ENCODE measurements at places on chromosomes 1 and 21. TPM values are rescaled to one million over a fixed set of nuclear protein-coding genes. Genes with fewer than 3 reads are reported as not detected.
A peak's percentile ranks its signal among the peaks of the same experiment; 100 is the strongest.

GRCh38 chr1:181742426-181742825 lies 259.1 kb downstream of the CACNA1E start:
- no peak for DNase-seq

DNA sequence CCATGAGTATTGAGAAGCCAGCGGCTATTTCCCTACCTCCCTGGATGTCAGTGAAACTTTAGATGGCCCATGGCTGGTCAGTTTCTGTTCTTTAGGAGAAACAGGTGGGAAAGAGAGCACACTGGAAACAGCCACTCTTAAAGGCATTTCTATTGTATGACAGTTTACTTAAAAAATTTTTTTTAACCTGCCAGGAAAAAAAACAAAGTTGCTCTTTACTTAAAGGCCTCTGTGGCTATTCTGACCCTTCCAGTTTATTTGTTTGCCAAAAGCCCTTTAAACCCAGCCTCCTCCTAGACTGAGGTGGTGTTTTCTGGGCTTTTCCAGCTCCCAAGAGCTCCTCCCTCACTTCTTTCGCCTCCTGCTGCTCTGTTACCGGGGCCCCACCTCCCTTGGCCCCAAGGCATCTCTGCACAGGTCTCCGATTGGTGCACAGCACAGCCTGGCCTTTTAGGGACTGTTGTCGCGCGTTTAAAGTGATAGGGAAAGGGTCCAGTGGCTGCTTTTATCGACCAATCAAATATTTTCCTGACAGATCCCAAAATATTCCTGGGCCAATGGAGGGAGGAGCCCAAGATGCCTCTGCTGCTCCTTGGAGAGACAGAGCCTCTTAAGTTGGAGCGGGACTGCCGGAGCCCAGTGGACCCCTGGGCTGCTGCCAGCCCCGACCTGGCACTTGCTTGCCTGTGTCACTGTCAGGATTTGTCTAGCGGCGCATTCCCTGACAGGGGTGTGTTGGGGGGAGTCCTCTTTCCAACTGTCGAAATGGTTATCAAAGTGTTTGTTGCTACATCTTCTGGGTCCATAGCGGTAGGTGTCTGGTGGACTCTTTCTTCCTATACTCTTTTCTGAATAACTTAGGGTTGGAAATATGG lies at the start of gene SH3BGR:
SH3BGR (plus strand) TSS at position 639 of the 875 bp plus-strand sequence; CDS start at position 766, 127 bp downstream.
- DNase-seq = no peak

DNA sequence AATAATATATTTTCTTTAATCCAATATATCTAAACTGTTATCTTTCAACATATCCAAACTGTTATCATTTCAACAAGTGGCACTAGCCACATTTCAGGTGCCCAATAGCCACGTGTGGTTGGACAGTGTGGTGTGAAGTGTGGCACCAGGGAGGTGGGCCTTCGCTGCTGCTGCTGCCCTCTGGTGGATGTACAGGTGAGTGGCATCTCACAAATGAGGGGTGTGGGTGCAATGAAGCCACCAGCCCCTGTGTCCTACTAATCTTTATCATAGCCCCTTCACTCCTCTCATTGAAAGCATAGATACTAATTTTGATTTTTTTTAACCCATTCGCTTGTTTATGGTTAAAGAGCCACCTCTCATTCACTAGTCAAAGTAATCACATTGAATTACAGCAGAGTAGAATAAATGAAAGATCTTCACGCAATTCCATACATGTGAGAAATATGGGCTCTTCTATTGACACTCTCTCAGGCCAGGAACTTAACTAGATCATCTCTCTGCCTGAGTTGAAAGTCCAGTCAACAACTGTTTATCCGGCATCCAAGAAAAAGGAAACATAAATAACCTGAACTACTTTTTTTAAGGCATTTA lies 499.2 kb downstream of the OMA1 start:
- peak; percentile 39 for DNase-seq

DNA sequence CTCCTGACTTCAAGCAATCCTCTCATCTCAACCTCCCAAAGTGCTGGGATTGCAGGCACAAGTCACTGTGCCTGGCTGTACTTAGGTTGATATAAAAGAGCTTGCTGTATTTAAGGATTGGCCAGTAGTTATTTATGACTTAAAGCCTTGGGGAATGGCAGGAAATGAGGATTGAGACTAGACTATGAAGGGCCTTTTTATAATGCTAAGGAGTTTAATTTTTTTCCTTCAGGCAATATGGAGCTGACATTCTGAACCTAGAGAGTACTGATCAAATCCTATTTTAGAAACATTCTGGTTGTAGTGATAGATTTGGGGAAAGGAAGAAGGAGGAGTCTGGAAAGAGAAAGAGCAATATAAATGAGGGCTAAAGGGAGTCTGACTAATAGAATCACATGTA lies 44.7 kb downstream of the MSH4 start:
- no peak for DNase-seq

DNA sequence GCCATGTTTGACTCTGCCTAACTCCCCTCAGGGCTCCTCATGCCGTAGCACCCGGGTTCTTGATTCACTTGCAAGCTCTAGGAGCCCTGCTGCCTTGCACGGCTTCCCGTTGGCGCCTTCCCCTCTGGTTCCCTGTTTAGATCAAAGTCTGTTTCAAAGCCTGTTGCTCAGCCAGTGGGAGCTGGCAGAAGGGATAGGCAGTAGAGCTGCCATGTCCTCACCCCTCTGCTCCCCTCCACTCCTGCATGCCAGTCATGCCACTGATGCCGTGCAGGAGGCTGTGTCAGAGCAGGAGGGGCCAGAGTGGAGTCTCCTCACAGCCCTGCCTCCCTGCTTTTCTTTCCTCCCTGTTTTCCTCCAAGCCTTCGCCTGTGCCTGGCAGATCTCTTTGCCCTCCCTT lies 26.5 kb downstream of the HMGCS2 start:
- DNase-seq = no peak

DNA sequence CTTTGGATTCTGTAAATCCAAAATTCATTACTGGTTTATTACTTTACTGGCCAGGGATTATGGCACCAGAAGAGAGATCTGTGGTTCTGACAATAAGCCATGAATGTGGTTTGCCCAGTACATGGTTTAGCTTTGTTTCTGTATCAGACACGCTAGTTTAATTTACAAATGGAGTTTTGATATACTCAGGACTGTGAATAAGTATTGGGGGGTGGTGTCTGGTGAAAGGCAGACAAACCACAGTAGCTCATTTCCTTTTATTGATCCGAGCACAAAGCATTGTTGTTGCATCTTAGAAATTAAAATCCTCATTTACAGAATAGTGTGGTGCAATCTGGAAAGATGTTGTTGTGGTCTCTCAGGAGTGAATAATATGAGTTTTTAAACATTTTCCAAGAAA lies 96.0 kb downstream of the ST6GALNAC3 start:
- no peak for DNase-seq

DNA sequence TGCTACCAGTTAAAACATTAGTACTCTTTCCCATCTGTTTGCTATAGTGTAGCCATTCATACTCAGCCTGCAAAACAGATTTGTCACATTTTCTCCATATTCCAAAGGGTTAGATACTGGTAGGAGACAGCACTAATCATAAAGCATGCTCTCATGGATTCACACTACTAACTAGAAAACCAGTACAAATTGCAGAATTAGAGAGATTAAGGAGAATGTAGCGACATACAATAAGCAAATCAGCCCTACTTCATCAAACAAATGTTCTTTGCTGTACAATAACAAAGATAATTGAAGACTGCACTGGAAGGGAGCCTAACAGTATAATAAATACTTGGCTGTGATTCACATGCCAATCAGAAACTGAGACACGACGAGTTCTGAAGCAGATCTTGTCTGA lies 368.0 kb upstream of the PRMT6 start:
- no peak for DNase-seq

- no peak for DNase-seq
Measured at GRCh38 chr1:53254011-53254640, 15.8 kb upstream of the MAGOH start.

DNA sequence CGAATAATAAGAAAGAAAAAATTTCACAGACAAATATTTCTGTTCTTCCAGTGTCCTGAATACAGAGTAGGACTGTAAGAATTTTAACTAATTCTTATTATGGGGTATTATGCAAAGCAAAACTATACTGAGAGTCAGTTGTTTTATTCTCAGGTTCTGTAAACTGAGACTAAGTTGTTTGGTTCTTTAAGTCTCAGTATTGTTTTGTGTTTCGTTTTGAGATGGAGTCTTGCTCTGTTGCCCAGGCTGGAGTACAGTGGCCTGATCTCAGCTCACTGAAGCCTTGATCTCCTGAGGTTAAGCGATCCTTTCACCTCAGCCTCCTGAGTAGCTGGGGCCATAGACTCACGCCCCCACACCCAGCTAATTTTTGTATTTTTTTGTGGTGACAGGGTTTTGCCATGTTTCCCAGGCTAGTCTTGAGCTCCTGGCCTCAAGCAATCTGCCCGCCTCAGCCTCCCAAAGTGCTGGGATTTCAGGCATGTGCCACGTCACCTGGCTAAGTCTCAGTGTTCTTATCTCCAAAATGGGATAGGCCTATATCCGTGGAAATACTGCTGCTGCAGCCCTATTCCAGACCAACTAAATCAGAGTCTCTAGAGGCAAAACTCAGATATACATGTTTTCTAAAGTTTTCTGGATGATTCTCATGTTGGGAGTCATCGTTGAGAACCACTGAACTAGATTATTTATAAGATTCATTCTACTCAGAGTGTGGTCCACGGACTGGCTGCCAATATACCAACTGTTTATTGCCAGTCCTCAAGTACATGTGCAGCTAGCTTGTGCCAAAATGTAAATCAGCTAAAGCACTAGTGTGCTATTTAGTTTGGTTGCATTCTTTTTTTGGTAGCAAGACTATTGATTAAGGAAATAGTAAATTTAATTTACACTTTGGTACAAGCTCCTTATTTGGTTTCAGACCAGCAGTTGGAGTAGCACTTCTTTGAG lies 116.6 kb downstream of the HS2ST1 start:
- DNase-seq = no peak

- DNase-seq = no peak
Measured at GRCh38 chr1:6072774-6073479, 27.2 kb downstream of the KCNAB2 start.

GRCh38 chr1:178632653-178633052 lies 92.4 kb upstream of the RALGPS2 start:
- DNase-seq = no peak

DNA sequence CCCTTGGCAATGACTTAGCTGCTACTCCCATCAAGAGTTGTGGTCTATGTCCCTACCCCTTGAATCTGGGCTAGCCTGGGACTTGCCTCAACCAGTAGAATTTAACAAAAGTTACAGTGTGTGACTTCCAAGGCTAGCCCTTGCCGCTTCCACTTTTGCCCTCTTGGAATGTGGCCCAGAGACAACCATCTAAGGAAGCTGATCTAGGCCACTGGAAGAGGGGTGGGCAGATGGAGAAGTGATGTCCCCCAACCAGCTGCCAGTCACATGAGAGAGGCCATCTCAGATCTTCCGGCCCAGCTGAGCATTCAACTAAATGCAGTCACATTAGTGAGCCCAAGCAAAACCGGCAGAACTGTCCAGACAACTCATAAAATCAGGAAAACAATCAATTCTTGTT lies 115.1 kb downstream of the TOMM20 start:
- no peak for DNase-seq

DNA sequence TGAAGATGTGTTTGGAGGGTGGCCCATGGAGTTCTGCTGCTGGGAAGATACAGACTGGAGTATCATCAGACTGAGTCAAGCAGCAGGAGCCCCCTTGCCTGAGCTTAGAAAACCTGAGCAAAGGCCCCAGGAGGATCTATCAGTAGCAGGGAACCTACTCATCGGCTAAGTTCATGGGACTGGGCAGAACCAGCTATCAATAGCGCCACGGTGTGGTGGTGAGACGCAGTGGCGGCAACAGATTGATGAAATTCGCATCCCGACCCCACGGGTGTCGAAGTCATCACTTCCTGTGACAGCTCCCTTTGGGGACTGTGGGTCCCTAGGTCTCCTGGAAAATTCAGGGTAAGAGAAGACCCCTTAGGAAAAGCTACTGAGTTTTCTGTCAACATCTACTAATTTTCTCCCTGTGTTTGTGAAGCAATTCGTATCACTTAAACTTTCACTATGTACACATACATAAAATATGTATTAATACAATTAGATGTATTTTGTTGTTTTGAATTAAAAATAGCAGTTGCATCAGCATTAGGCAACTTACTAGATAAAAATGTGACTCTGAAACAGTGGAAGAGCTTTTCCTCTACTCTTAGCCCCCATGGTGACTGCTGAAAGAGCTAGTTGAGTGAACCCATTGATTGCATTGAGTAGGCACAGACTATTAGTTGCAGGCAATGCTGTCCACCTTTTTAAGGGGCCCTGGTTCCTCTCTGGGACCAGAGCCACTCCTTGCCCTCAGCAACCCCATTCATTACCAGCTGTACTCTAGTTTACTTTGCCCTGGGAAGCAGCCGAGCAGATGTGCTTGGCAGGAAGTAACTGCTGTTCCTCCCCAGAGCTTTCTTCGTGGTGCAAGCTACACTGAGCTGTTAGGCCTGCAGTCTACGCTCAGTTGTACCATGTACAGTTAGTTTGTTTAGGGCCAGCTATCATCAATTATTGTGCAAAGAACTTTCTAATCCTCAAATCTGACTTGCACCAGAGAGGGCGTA lies 7.3 kb upstream of the CACNA1S start:
- DNase-seq = peak; percentile 42

DNA sequence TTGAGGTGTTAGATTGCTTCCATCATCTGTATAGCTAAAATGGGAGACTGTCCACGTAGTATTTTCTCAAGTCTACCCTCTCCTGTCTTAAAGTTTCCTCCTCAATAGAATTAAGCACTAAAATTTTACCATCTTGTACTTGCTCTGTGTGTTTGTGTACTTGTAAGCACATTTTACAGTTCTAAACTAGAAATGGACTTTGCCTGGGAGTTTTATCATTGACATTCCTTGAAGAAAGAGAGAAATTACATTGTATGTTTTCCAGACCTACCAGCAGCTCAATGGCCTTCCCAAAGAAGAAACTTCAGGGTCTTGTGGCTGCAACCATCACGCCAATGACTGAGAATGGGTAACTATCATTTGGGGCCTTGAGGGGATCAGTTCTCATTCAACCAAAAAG lies 4.5 kb downstream of the NPL start:
- DNase-seq = no peak

GRCh38 chr21:44998621-44999427 lies 59.0 kb downstream of the SLX9 start:
- no peak for DNase-seq

Gene F5
- total RNA-seq = 0.50 TPM

Gene CLCA1
- total RNA-seq = not detected

Gene CHI3L2
- not detected for total RNA-seq

Gene OR1C1
- total RNA-seq = not detected
